ENCODE measurements at places on chromosomes 2 and 18. TPM values are rescaled to one million over a fixed set of nuclear protein-coding genes. Genes with fewer than 3 reads are reported as not detected.

DNA sequence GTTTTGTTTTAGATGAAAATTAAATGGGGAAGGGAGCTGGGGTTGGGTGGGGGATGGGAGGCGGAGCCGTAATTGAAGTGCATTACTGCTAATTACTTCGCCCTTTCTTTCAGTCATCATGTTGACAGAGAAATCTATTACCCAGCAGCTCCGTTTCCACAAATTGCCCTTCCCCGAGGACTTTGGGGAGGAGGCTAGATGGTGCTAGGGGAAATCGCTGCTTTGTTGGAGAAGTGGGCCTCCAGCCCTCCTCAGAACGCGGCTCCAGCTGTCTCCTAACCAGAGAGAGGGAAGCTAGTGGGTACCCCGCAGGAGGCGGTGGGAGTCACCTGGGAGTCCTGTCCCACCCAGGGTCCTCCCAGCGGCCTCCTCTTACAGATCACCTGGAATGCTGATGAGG is 130.9 kb upstream of the MYCN start:
- DNase-seq = no peak

GRCh38 chr2:128234613-128235012 is 84.1 kb downstream of the HS6ST1 start:
- no peak for DNase-seq

- peak; percentile 72 for DNase-seq
Observed at GRCh38 chr2:75640621-75641121, 5.9 kb upstream of the MRPL19 start.

RESP18 gene
- not detected for total RNA-seq

- peak; percentile 68 for DNase-seq
Observed at GRCh38 chr18:36593001-36593400, 235.8 kb downstream of the TPGS2 start.

MROH2A gene
- not detected for total RNA-seq

DNA sequence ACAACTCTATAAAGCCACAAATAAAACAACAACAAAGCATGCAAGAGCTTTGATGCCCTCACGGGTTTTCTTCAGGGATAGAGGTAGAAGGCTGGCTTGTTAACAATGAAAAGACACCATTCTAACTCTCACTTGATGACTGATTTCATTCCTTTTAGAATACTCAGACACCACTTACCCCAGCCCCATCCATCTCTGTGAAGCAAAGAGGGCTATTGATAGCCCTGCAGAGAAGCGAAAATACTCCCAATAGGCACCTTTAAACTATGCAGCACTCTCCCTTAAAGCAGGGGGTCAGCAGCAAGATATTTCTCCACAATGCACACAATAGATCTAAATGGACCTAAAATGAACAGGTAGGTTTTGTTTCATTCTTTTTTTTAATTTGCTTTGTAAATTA is 35.1 kb downstream of the ZNF385B start:
- no peak for DNase-seq

GRCh38 chr2:37916512-37917082 is 8.5 kb upstream of the RMDN2 start:
- DNase-seq = peak; percentile 89

RAD51AP2 gene
- total RNA-seq = not detected

LINC00305 gene
- total RNA-seq = not detected

GRCh38 chr18:37565977-37566478 is 430 bp upstream of the CELF4 start:
- peak; percentile 20 for DNase-seq

DNA sequence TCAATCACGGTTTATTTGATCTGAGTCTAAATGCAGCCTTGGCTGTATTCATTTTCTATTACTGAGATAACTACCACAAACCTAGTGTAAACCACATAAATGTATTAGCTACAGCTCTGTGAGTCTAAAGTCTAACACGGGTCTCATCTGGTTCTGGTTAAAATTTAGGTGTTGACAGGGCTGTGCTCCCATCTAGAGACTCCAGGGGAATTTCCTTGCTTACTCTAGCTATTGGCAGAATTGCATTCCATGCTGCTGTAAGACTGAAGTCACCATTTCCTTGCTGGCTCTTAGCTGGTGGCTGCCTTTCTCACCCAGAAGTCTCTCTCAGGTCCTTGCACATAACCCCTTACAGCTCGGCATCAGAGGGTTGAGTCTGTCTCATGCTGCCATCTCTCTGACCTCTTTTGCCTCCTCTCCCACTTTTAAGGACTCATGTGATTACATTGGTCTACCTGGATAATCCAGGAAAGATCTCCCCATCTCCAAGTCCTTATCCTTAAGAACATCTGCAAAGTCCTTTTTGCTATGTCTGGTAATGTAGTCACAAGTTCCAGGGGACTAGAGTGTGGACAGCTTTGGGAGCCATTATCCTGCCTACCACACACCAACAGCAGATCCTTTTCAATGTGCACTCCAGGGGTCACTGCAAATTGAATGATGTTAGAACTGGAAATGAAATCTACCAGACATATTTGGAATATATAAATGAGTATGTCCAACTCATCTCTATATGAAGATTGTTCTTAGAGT is 207.0 kb upstream of the AGAP1 start:
- no peak for DNase-seq

BMP10 gene
- not detected for total RNA-seq

GRB14 gene
- total RNA-seq = not detected

All from M059J (cell line).